Ovary (tissue), 10 donors: ENCODE measurements at places on chromosomes 2 and 18. TPM values are rescaled to one million over a fixed set of nuclear protein-coding genes. Genes with fewer than 3 reads are reported as not detected.

GRCh38 chr2:61463769-61464475 is 7.0 kb downstream of the USP34 start:
- H3K36me3 ChIP-seq, result no peaks in the 10 kb centered on the region
- peaks cover 12% of the 10 kb centered on the region for H3K4me1 ChIP-seq
- H3K27ac ChIP-seq, result no peak overlapping the region
- no peaks in the 10 kb centered on the region for H3K27me3 ChIP-seq
- no peak overlapping the region for H3K4me3 ChIP-seq

- no peaks in the 10 kb centered on the region for H3K27me3 ChIP-seq
- H3K36me3 ChIP-seq, result no peaks in the 10 kb centered on the region
- no peak overlapping the region for H3K4me3 ChIP-seq
- H3K27ac ChIP-seq, result no peak overlapping the region
- H3K4me1 ChIP-seq, result no peaks in the 10 kb centered on the region
Observed at GRCh38 chr18:31553800-31554199, 37.9 kb upstream of the TTR start.

DNA sequence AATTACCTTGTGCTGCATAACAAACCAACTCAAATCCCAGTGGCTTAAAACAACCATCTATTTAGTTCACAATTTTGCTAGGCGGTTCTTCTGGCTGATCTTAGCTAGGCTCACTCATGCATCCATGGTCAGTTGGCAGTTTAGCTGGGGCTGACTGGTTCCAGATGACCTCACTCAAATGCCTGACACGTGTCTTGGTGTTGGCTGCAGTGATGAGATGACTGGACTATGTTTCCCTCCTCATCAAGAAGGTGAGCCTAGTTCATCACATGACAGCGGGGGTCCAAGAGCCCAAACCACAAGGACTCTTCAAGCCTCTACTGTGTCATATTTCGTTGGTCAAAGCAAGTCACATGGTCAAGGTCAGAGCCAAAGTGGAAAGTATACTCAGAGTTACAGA is 42.7 kb upstream of the ACTR3 start:
- no peak for DNase-seq
- no peaks in the 10 kb centered on the region for H3K36me3 ChIP-seq

GRCh38 chr2:26887151-26887550 is 39.2 kb downstream of the DPYSL5 start:
- no peaks in the 10 kb centered on the region for H3K4me1 ChIP-seq
- H3K27me3 ChIP-seq, result no peaks in the 10 kb centered on the region
- H3K4me3 ChIP-seq, result no peak overlapping the region
- no peak for DNase-seq
- no peaks in the 10 kb centered on the region for H3K36me3 ChIP-seq
- no peak overlapping the region for H3K27ac ChIP-seq

Gene CHRNG
- not detected for total RNA-seq

DNA sequence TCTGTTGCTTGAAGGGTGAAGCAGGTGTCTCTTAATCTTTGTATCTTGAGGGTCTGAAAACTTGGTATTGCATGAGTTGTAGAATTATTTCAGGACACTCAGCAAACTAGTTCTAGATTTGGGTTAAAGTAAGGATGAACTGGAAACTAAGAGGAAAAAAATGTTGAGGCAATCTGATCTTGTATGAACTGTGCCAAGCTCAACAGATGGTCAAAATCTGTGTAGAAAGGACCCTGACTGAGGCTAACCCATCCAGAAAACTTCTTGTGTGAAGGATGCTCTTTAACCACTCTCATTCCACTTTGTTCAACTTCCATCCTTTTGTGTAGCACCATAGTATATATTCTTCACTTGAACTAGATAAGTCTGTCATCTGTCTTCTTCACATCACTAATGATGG is 861.7 kb downstream of the SLC4A3 start:
- no peaks in the 10 kb centered on the region for H3K27me3 ChIP-seq
- no peak overlapping the region for H3K27ac ChIP-seq
- H3K4me3 ChIP-seq, result no peak overlapping the region
- no peak for DNase-seq

GRCh38 chr2:151157000-151157735 is 104.5 kb downstream of the RBM43 start:
- H3K27me3 ChIP-seq, result no peaks in the 10 kb centered on the region
- no peak for DNase-seq
- H3K4me1 ChIP-seq, result no peaks in the 10 kb centered on the region
- no peak overlapping the region for H3K4me3 ChIP-seq

- no peaks in the 10 kb centered on the region for H3K36me3 ChIP-seq
- H3K27me3 ChIP-seq, result no peaks in the 10 kb centered on the region
- no peak overlapping the region for H3K27ac ChIP-seq
- H3K4me1 ChIP-seq, result no peaks in the 10 kb centered on the region
- no peak for DNase-seq
Observed at GRCh38 chr2:111636905-111637304, 247.1 kb downstream of the ANAPC1 start.

DNA sequence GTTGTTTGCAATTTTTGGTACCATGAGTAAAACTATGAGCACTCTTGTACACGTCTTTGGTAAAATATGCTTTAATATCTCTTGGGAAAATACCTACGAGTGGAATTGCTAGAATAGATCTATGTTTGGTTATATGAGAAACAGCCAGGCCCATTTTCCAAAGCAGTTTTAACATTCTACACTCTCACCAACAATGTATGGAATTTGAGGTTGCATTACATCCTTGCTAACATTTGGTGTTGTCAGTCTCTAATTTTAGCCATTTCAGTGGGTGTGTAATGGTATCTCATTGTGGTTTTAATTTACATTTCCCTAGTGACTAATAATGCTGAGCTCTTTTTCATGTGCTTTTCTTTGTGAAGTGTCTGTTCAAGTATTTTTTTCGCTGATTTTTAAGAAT is 118.9 kb upstream of the TCF4 start:
- no peaks in the 10 kb centered on the region for H3K4me1 ChIP-seq
- no peaks in the 10 kb centered on the region for H3K36me3 ChIP-seq
- H3K27me3 ChIP-seq, result no peaks in the 10 kb centered on the region
- no peak overlapping the region for H3K27ac ChIP-seq

DNA sequence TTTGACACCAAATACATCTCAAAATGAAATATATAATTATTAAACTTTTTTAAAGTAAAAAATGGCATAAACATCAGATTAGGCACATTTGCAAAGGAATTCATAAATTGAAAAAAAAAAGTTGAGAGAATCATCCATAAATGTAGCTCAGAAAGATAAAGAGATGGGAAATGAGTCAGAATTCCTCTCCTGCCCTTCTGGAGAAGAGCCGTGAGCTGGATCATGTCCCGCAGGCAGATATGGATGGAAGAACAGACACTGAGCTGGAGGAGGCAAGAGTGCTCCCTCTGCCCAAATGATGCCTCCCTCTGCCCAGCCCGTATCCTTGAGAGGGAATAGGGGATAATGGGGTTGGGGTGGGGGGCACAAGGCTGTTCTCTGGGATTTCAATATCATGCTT is 190.9 kb downstream of the TFCP2L1 start:
- no peak overlapping the region for H3K4me3 ChIP-seq
- no peaks in the 10 kb centered on the region for H3K36me3 ChIP-seq
- no peak overlapping the region for H3K27ac ChIP-seq
- no peaks in the 10 kb centered on the region for H3K27me3 ChIP-seq

GRCh38 chr2:7329465-7329864 is 412.3 kb downstream of the RNF144A start:
- no peaks in the 10 kb centered on the region for H3K27me3 ChIP-seq
- DNase-seq, result no peak
- no peak overlapping the region for H3K27ac ChIP-seq
- H3K4me1 ChIP-seq, result no peaks in the 10 kb centered on the region

Gene ZAP70
- total RNA-seq, result 1.6 TPM

DNA sequence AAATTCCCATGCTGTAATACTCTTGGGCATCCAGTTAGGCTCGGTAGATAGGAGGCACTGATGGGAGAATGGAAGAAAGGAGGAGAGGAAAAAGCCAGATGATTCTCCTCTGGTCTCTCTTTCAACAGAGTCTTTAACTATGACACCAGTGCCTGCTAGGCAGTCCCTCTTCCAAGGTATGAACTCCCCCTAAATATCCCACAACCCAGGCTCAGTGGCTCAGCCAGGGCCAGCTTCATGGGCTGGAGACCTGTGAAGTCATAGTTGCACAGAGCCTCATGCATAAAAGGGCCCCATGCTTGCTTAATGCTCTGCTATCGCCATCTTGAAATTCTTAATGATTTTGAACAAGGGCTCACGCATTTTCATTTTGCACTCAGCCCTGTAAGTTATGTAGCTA is 869.2 kb upstream of the GCFC2 start:
- no peaks in the 10 kb centered on the region for H3K4me1 ChIP-seq
- no peak overlapping the region for H3K27ac ChIP-seq
- H3K36me3 ChIP-seq, result no peaks in the 10 kb centered on the region
- H3K4me3 ChIP-seq, result no peak overlapping the region

DNA sequence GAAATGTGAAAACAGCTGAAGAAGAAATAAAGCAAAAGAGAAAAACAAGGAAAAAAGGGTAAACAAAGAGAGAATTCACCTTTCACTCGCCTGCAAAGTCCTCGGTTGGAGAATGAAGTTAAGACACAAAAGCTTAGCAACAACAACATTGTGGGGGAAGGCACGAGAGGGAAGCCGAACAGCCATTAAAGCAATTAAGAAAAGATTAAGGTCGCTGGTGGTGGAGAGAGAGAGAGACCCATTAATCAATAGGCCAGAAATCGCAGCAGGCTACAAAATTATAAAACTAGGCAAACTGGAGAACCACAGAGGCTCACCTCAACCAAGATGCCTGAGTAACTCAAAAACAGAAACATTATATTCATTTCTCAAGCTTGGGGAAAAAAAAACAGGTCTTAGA is 120.0 kb upstream of the SIX3 start:
- H3K27me3 ChIP-seq, result no peaks in the 10 kb centered on the region
- H3K4me3 ChIP-seq, result no peak overlapping the region
- no peaks in the 10 kb centered on the region for H3K36me3 ChIP-seq

- H3K4me3 ChIP-seq, result no peak overlapping the region
- no peak overlapping the region for H3K27ac ChIP-seq
- no peaks in the 10 kb centered on the region for H3K27me3 ChIP-seq
Observed at GRCh38 chr2:96073170-96073775, 38.6 kb upstream of the GPAT2 start.

Gene NTSR2
- 1.1 TPM for total RNA-seq

Gene ZSWIM2
- not detected for total RNA-seq

DNA sequence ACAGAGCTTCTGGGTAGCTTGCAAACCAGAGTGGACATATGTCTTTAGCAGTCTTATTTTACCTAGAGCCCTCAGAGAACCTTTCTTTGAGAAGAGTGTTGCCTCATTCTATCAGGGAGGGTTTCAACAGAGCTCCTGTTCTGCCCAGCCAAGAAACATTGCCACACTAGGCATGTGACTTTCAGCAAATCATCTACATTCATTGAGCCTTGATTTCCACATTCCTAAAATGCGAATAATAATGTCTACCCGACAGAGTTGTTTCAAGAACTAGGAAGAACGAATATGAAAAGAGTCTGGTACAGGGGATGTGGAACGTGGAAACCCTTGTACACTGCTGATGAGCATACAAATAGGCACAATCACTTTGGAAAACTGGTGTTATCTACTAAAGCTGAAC is 7.8 kb upstream of the PRKAG3 start:
- H3K36me3 ChIP-seq, result no peaks in the 10 kb centered on the region
- H3K4me1 ChIP-seq, result no peaks in the 10 kb centered on the region
- no peak overlapping the region for H3K4me3 ChIP-seq
- DNase-seq, result no peak
- H3K27me3 ChIP-seq, result no peaks in the 10 kb centered on the region
- H3K27ac ChIP-seq, result no peak overlapping the region

- H3K27me3 ChIP-seq, result no peaks in the 10 kb centered on the region
- H3K4me1 ChIP-seq, result peaks cover 1% of the 10 kb centered on the region
- H3K27ac ChIP-seq, result no peak overlapping the region
Observed at GRCh38 chr2:204451766-204452165, 93.5 kb upstream of the PARD3B start.

DNA sequence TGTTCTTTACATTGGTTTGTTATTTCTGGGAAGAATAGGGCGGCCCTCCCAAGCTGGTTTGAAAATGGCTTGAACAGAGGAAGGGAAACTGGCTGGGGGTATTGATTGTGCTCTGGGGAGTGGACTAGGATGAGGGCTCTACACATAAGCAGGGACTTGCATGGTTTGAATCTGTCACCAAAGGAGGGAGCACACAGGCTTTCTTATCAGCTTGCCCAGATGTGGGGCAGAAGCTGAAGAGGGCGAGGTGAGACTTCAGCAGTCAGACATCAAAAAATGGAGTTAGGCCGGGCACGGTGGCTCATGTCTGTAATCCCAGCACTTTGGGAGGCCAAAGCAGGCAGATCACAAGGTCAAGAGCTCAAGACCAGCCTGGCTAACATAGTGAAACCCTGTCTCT is 7.2 kb upstream of the RAB12 start:
- no peak overlapping the region for H3K4me3 ChIP-seq
- H3K36me3 ChIP-seq, result no peaks in the 10 kb centered on the region
- H3K4me1 ChIP-seq, result no peaks in the 10 kb centered on the region
- DNase-seq, result no peak

GRCh38 chr2:11683966-11684365 is 14.0 kb upstream of the NTSR2 start:
- H3K36me3 ChIP-seq, result no peaks in the 10 kb centered on the region
- no peaks in the 10 kb centered on the region for H3K27me3 ChIP-seq
- H3K4me3 ChIP-seq, result no peak overlapping the region
- DNase-seq, result no peak

Gene GCA
- 12.5 TPM for total RNA-seq

Gene CD8B2
- total RNA-seq, result not detected

DNA sequence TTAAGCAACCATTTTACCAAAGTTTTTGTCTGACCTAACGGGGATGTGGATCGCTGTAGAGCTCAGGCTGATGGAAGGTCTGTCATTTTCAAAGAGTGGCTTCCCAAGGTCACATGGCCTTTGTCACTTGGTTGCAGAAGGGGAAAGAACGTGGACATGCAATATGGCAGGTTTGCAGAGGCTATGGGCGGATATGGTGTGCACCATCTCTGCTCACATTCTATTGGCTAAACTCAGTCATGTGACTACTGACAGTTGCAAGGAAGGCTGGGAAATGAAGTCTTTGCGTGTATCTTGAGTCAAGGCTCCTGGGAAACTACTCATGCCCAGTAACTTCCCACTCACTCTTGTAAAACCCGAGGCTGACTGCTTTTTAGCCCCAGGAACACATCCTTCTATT is 96.8 kb downstream of the ST6GAL2 start:
- H3K36me3 ChIP-seq, result no peaks in the 10 kb centered on the region
- H3K4me1 ChIP-seq, result no peaks in the 10 kb centered on the region
- no peak overlapping the region for H3K4me3 ChIP-seq
- H3K27me3 ChIP-seq, result no peaks in the 10 kb centered on the region
- H3K27ac ChIP-seq, result no peak overlapping the region

DNA sequence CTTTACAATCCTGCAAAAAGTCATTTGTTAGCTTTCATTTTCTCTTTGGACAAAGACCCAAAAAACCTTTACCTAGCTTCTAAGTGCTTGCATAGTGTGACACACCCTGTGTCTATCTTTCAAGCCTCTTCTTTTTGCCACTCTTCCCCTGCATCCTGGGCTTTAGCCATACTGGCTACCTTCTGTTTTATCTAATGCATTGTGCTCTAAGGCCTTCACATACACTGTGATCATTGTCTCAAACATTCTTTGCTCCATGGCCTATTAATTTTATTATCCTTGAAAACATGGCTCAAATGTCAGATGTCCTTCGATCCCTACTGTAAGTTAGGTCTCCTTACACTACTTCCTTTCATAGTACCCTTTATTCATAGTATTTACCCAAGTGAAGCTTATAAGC is 84.4 kb downstream of the PIK3C3 start:
- no peak overlapping the region for H3K4me3 ChIP-seq
- no peaks in the 10 kb centered on the region for H3K27me3 ChIP-seq
- no peak overlapping the region for H3K27ac ChIP-seq
- H3K36me3 ChIP-seq, result no peaks in the 10 kb centered on the region
- H3K4me1 ChIP-seq, result no peaks in the 10 kb centered on the region

- no peak overlapping the region for H3K4me3 ChIP-seq
- no peaks in the 10 kb centered on the region for H3K27me3 ChIP-seq
- H3K36me3 ChIP-seq, result no peaks in the 10 kb centered on the region
- peaks cover 7% of the 10 kb centered on the region for H3K4me1 ChIP-seq
Observed at GRCh38 chr2:98269274-98269673, 77.0 kb upstream of the CNGA3 start.
